ENCODE measurements at places on chromosomes 1 and 21. TPM values are rescaled to one million over a fixed set of nuclear protein-coding genes. Genes with fewer than 3 reads are reported as not detected.

GRCh38 chr1:44842862-44843655 is at the start of gene PTCH2:
Gene PTCH2 (minus strand): TSS chr1:44843253. CDS start chr1:44842932, 321 bp downstream.
- peak; percentile 26 for DNase-seq

GRCh38 chr1:3730543-3731247 is 21.6 kb upstream of the CCDC27 start:
- DNase-seq, result no peak

GRCh38 chr1:84442256-84442655 is 36.8 kb upstream of the RPF1 start:
- no peak for DNase-seq

- no peak for DNase-seq
Measured at GRCh38 chr1:5312862-5313261, 658.5 kb downstream of the AJAP1 start.

GRCh38 chr1:33683913-33684312 is 180.0 kb upstream of the HMGB4 start:
- no peak for DNase-seq

- DNase-seq, result no peak
Measured at GRCh38 chr1:233333086-233333485, 5.6 kb downstream of the MAP3K21 start.

Gene FLVCR1
- 13.9 TPM for total RNA-seq

GRCh38 chr1:65483993-65484754 is 63.7 kb downstream of the LEPR start:
- no peak for DNase-seq

GRCh38 chr1:207010726-207011125 is 21.8 kb downstream of the C1orf116 start:
- DNase-seq, result no peak

- no peak for DNase-seq
Measured at GRCh38 chr1:54487571-54488050, 60.4 kb upstream of the ACOT11 start.

Gene AK5
- total RNA-seq, result 9.9 TPM

GRCh38 chr1:175830500-175830899 is 87.1 kb upstream of the TNR start:
- no peak for DNase-seq

DNA sequence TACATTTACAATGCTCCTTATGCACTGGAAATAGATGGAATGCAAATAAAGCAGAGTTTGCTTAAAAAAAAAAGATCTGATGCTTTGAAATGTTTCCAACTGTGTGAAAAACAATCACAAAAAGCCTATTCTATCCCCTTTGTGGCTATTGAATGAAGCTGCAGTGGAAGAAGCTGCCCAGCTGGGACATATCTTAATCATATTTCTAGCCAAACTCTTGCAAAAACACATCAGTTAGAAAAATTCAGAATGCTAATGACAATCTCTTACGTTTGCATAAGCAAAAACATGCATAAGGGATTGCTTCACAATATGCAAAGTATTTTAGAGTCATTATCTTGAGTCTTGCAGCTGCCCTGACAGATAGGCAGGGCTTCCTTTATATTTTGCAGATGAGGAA is 526.4 kb upstream of the USP24 start:
- DNase-seq, result no peak

DNA sequence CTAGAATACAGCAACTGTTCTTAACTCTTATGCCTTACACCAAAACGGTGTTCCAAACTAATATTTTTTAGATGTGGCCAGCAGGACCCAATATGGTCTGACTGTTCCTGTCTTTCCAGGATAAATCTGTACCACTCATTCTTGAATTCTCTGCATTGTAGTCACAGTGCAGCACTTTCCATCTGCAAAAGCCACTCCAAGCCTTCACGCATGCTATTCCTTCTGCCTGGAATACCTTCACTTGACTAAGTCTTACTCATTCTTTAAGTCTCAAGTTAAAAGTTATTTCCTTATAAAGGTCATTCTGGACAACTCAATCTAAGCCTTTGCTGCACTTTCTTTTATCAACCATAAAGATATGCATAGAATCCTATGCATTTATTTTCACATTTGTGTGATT is 1194.5 kb downstream of the PLA2G4A start:
- no peak for DNase-seq

DNA sequence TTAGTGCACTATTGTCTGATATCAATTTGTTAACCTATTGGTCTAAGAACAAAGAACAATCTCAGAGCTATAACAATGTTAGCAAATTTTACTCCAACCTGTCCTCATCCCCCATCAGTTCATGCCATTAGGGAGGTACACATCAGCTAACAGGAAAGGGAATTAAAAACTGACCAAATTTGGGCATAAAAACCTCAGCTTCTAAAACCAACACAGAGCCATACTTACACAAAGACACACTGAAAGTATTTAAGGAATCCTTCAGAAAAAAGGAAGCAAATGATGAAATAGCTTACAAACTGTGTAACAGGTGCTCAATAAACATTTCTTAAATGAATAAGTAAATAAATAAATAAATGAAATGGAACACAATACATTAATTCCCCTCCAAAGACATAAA is 89.2 kb downstream of the TTLL7 start:
- no peak for DNase-seq

DNA sequence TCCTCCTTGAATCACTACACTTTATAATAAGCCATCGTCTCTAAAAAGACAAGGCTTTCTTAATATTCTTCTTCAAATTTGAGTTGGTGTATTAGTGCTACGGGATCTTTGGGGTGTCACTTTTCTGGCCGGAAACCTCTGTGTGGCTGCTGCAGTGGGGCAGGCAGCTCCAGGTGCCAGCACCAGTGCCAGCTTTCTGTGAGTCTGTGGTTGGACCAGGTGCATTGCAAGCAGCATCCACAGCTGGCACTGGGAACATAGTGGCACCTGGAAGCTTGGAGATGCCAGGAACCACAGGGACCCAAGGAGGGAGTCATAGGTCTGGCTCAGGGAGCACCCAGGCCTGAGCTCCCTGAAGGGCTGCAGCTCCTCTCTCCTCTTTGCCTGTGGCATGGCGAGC is 111.8 kb upstream of the RUNX3 start:
- DNase-seq, result no peak

Gene DDR2
- 0.21 TPM for total RNA-seq

DNA sequence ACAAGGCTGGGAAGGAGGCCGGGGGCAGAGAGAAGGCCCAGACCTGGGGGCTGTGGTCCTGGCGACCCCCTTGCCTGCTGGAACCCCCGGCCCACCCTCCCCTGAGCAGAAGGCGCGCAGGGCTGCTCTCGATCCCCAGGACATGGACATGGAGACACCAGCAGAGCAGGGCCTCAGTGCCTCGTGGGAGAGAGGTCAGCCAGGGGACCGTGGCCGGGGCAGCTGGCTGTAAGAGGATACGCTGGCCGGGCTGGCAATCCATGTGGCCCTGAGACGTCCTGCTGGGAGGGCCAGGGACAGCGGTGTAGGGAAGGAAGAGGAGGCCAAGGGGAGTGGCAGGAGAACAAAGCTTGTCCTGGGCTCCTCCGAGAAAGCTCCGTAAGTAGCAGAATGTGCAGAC is 132.2 kb downstream of the CASZ1 start:
- DNase-seq, result no peak

Gene THEM5
- not detected for total RNA-seq

DNA sequence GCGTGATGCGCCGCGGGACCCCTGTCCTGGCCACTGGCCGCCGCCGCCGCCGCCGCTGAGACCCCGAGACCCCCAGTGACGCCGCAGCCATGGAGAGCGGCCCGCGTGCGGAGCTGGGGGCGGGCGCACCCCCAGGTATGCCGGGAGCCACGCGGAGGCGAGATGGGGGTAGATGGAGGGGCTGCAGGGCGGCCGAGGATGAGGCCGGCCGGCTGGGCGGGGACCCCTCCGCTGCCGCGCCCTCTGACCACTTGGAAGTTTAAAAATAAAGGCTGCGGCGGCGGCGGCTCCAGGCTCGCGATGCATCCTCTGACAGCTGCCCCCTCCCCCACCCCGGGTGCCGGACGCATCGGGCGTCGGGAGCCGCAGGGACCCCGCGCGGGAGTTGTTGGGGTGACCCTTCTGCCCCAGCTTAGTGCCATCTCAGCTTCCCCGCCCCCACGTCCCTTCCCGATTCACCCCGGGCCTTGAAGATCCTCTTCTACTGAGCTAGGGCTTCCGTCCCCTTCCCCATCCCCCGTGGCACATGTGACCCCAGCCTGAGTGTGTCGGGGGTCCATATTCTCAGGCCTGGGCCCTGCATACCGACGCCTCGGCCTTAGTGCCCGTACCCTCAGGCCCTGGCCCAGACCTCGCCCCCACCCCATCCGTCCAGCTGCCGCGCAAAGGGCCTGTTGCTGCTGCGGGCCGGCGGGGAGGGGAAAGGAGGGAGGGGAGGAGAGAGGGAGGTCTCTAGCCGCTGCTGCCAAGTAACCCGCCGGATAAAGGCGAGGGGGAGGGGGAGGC is 562 bp downstream of the MAP7D1 start:
- peak; percentile 82 for DNase-seq

DNA sequence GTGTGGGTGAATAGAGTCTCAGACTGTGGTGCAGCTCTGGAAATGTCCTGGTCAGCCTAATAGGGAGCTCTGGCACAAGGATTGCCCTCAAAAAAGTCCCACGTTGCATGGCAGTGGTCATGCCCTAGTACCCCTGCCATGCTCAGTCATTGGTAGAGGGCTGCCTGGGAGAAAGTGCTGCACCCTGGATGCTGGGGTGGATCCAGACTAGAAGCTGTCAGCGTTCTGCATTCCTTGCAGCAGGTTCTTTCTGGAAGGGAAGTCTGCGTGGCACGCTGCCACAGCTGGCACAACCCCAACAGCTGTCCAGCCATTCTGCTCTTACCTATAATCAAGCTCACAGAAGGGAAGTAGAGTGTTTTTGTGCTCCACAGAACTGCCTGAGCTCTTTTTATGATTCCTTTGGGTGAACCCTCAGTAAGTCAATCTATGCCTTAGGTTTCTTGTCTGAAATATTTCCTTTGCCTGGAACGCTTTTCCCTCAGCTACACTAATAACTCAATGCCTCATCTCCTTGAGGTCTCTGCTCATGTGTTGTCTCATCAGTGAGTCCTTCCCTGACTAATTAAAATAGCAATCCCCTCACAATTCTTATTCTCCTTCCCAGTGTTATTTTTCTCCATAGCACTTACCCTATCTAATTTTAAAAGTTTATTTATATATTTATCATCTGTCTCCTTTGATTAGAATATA is 61.5 kb upstream of the JAK1 start:
- no peak for DNase-seq

Gene PGLYRP3
- total RNA-seq, result not detected

- no peak for DNase-seq
Measured at GRCh38 chr1:153228491-153228890, 11.1 kb downstream of the PRR9 start.

- DNase-seq, result no peak
Measured at GRCh38 chr1:228305721-228306152, 97.9 kb downstream of the OBSCN start.

- peak; percentile 52 for DNase-seq
Measured at GRCh38 chr1:235503403-235504121, 690 bp downstream of the B3GALNT2 start.

DNA sequence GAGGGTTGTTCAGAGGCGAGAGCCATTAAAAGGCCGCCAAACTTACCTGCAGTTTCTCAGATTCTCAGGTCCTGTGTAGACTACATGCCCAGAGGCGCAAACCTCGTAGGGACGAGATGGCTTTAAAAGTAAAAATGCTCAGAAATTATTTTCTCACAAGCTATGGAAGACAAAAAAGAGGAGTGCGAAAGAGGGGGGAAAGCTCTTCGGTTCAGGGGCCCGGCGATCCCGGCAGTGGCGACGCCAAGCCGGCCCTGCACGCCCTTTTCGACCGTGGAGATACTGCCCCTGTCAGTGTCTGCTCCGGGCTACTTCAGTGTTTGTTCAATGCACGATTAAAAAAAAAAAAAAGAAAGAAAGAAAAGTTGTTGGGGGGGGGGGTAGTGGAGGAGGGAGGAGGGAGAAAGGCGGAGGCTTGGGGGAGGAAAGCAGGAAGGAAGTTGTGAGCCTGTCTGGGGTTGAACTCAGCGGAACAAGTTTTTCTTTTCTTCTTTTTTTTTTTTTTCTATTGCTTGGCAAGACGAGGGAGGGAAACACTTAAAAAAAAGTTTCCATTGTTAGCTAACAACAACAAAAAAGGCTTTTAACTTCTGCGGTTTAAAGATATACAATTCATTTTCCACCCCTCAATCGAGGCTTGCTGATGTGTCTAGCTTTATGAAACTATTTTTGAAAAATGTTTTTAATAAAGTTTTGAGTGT is at the start of gene ITPKB:
Gene ITPKB, minus strand, starts transcription at position 288 of the 701 bp plus-strand sequence. CDS start 1,824 bp downstream, outside the sequence.
- DNase-seq, result peak; percentile 76

DNA sequence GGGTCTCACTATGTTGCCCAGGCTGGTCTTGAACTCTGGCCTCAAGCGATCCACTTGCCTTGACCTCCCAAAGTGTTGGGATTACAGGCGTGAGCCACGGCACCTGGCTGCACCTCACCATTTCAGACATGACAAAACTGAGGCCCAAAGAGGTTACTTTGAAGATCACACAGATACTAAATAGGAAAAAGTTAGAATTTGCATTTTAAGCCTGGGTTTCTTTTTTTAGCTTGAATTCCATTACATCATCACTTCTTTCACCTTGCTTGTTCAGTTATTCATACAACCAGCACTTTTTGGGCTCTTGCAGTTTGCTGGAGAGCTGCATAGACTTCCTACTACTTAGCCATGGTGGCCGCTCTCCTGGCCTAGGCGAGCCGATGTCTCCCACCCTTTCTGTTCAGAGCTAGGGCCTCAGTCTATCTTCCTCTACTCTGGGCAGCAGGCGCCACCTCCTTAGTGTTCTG is 16.3 kb upstream of the CD2 start:
- DNase-seq, result peak; percentile 69

Gene SFN
- 0.87 TPM for total RNA-seq

GRCh38 chr1:42958488-42959319 is at the start of gene SLC2A1:
Gene SLC2A1 (minus strand): TSS chr1:42958868. CDS start chr1:42958651, 217 bp downstream.
- peak; percentile 99 for DNase-seq

DNA sequence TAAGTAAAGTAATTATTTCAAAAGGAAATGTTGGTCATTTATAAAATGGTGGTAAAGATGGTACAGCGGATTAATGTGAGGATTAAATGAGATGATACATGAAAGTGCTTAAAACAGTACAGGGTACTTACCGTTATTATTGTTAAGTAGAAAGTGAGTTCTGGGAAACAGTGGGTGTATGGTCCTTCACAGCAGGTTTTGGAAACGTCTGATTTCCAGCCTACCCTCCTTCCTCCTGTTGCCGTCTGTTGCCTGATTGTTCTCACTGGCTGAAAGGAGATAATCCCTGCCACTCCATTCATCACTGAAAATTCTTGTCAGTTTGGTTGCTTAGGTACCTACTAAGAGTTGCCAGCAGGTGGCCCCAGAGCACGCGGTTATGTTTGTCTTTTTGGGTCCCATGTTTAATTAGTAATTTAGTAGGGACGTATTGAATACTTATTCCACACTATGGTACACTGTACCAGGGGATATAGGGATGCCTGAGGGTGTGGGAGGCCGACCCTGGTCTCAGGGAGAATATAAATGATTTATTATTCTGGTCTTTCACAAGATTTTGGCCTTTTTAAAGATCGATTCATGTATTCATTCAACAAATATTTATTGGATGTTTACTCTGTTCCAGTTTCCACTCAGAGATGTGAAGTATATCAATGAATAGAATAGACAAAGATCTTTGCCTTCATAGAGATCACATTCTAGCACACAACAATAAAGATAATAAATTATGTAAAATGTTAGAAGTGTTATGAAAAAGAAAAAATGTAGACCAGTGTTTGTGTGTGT is 30.8 kb upstream of the RPTN start:
- DNase-seq, result peak; percentile 83

GRCh38 chr1:160427625-160428024 is 27.3 kb downstream of the VANGL2 start:
- DNase-seq, result peak; percentile 18

Measured in activated CD4-positive, alpha-beta T cell treated with anti-CD3 and anti-CD28 coated beads for 36 hours (primary cell).